ENCODE measurements at places on chromosomes 11 and 22.
A peak's percentile ranks its signal among the peaks of the same experiment; 100 is the strongest.

DNA sequence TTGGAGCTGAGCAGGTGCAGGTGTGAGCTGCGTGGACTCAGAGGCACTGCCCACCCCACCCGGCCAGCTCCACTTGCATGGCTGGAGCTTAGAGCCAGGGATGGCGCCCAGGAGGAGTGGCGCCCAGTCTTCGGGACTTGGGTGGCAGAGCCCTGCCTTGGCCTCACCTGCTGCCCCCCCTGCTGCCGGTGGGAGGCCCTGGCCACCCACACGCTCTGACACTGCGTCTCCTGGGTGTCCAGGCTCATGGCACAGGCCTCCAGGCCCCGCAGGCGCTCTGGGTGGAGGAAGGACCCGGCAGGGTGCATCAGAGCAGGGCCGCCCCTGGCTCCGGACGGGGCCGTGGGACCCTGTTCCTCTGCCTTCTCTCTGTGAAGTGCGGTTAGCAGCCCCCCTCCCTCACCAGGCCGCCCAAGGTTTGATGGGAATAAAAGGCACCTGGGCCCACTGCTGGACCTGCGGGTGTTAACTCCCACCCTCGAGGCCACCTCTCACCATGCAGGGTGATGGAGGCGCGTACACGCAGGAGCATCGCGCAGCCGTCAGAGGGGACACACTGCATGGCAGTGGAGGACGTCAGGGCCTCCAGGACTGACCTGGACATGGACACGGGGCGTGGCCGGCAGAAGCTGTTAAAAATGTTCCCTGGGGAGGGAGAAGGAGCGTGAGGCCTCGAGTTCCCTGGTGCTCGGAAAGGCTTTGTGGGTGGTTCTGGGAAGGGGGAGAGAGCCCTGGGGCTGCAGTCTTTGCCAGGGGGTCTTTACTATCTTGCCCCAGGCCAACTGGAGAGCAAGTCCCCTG, 11.8 kb downstream of the IL17REL start:
- no peak for DNase-seq

GRCh38 chr11:108592591-108593213, 866 bp downstream of the EXPH5 start:
- DNase-seq = peak; percentile 40

DNA sequence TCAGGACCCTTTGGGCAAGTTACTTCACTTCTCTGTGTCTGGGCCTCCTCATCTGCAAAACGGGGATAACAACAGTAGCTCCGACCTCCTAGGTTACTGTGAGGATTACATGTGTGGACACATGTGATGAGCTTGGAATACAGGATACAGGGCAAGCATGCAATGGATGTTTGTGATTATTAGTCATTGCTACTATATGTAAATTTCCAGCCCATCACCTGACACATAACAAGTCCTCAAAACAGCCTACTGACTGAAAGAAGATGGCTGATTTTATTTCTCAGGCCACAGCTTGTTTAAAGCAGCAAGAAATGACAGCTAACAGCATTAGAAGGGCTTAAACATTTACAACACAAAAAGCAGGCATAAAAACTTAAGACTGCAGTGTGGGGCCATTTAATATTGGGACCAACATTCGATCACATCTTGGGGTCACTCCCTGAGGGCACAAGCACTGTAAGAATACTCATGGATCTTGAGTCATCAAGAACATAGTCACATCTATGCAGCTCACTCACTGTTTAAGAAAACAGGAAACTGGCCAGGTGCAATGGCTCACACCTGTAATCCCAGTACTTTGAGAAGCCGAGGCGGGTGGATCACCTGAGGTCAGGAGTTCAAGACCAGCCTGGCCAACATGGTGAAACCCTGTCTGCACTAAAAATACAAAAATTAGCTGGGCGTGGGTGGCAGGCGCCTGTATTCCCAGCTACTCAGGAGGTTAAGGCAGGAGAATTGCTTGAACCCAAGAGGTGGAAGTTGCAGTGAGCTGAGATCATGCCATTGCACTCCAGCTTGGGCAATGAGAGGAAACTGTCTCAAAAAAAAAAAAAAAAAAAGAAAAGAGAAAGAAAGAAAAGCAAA, 49.5 kb downstream of the ABTB2 start:
- no peak for DNase-seq

DNA sequence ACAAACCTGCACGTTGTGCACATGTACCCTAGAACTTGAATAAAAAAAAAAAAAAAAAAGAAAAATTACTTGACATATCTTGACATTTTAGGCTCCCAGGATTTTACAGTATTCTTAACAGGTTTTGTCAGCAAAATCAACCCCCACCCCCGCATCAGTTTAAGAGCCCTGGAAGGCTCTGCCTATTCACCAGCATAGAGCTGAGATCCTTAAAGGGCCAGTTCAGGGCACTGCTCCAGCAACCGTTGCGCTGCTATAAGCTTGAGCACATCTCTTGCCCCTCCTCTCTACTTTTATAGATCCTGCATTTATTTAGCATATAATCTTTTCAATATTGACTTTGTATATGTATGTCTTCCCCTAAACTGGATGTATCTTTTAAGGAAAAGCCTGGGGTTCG, 697 bp upstream of the PAFAH1B2 start:
- DNase-seq = no peak

DNA sequence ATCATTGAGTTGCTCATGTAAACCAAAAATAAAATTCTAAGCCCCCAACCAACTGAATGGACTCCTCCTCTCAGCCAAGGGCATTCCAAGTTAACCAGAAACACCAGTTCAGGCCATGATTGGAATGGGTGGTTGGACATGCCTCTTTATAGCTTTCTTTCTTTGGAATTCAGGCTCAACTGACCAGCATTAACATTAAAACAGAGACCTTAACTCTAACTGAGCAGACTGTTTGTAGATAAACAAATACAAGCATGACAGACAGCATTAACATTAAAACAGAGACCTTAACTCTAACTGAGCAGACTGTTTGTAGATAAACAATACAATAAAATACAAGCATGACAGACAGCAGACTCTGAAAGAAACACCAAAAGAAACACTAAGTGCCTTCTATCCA, 278.2 kb downstream of the DLG2 start:
- no peak for DNase-seq

All from H9 (cell line).